ENCODE measurements at places on chromosomes 5 and 9.

- no peak for DNase-seq
These were observed 50.8 kb downstream of the GSN start for GRCh38 chr9:121318631-121319382.

GRCh38 chr5:458547-459353, 15.8 kb downstream of the EXOC3 start:
- peak; percentile 29 for DNase-seq

DNA sequence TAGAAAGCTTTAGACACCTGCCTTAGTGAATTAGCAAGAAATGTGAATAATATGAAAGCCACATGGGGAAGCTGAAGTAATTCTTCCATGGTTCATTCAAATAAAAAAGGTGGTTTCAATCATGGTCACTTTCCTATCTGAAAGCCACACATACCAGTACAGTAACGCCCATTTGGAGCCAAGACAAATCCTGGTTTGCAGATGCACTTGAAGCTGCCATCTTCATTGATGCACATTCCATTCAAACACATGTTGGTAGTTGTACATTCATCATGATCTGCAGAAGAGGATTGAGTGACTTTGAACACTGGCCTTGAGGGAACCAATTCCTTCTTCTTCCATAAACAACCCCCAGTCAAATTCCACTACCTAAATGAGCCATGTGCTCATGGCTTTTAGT, 161.5 kb downstream of the FBN2 start:
- DNase-seq = no peak

GRCh38 chr9:126695701-126696400, 82.1 kb downstream of the LMX1B start:
- no peak for DNase-seq

- DNase-seq = no peak
These were observed 202.1 kb upstream of the WWC1 start for GRCh38 chr5:168089201-168089887.

- no peak for DNase-seq
These were observed 12.4 kb downstream of the TLN1 start for GRCh38 chr9:35719546-35719945.

GRCh38 chr5:72235725-72236124, 84.3 kb downstream of the MRPS27 start:
- DNase-seq = no peak

DNA sequence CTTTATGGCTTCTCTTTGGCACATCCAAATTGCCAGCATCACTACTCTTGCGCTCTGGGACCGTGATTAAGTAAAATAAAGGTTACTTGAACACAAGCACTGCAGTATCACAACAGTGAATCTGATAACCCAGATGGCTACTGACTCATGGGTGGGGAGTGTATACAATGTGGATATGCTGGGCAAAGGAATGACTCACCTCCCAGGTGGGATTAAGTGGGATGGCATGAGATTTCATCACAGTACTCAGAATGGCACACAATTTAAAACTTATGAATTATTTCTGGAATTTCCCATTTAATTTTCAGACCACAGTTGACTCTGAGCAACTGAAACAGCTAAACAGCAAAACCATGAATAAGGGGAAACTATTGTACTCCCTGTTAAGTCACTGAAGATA, 4.3 kb downstream of the GFM2 start:
- no peak for DNase-seq

GRCh38 chr5:57539281-57539701, 56.7 kb upstream of the ACTBL2 start:
- DNase-seq = no peak

DNA sequence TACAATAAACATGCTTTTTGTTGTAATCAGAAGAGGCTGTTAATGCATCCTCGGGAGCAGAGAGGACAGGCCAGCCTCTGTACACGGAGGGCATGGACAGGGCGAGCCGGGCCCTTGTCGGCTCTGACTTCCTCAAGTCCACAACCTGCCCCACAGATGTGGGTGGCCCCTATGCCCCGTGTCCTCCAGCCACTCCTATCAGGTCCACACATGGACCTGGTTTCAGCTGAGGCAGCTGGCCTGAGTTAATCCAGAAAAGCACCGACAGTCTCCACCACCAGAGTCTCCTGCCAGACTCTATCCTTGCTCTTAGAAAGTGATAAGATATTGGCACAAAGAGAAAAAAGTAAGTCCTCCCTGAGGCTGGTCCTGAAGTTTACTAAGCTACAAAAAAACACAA, 52.4 kb upstream of the PHYKPL start:
- DNase-seq = no peak

- no peak for DNase-seq
These were observed 138.6 kb downstream of the ARRDC3 start for GRCh38 chr5:91244380-91245073.

GRCh38 chr5:78573318-78573717, 75.3 kb downstream of the LHFPL2 start:
- DNase-seq = no peak

- DNase-seq = no peak
These were observed 80.6 kb downstream of the NPR3 start for GRCh38 chr5:32791536-32792243.

DNA sequence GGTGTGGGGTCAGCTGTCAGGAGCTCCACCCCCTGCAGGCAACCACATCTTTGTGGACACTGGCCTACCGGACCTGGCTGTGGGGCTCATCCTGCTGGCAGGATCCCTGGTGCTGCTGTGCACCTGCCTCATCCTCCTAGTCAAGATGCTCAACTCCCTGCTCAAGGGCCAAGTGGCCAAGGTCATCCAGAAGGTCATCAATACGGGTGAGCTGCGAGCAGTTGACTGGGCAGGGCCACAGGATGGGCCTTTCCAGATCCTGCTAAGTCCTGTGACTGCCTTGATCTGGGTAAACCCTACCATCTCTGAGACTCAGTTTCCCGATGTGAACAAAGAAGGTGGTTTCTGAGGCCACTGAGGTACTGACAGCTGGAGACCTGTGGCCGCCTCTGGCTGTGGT, 6.5 kb downstream of the PFN3 start:
- DNase-seq = no peak

- DNase-seq = no peak
These were observed 309.2 kb downstream of the CTNND2 start for GRCh38 chr5:11595045-11595444.

DNA sequence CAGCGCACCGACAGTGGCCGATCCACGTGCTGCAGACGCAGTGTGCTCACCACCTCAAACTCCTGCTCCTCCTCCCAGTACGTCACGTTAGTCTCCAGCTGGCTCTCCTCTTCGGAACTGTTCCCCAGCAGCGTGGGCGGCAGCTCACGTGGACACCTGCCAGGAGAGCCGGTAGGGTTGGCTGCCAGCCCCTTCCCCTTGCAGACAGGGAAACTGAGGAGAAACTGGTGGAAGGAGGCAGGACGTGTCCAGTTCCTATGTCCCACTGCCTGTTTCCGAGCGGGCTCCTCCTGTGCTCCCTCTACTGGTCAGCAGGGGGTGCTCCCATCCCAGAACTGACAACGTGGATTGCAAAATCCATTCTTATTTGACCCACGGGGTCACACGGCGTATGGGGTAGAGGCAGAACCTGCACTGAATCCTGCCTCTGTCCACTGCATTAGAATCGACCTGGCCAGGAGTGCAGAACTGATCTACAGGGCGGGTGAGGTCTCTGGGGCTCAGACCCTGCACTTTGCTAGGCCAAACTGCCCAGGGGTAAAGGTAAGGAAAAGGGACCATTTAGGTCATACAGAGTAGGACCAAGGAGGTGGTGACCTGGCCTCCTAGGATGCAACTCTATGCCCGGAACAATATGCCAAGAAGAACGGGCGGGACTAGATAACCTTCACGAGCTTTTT, 25.7 kb downstream of the PDGFRB start:
- DNase-seq = peak; percentile 10

DNA sequence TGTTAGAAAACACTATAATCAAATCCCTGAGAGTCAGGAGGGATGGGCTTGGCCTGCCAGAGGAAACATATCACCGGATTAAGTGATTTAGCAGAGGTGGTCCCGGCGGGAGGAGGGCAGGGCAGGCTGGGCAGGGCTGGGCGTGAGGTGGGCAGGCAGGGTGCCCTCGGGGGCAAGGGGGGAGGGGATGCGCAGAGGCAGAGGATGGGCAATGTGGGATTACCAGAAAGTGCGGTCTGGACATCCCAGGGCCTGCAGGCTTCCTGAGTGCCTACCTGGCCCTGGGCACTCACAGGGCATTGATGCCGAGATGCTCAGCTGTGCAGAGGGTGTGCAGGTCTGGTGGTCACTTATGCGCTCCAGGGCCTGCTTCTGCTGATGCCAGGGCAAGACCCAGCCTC, 115.2 kb downstream of the ADAMTS2 start:
- DNase-seq = no peak

DNA sequence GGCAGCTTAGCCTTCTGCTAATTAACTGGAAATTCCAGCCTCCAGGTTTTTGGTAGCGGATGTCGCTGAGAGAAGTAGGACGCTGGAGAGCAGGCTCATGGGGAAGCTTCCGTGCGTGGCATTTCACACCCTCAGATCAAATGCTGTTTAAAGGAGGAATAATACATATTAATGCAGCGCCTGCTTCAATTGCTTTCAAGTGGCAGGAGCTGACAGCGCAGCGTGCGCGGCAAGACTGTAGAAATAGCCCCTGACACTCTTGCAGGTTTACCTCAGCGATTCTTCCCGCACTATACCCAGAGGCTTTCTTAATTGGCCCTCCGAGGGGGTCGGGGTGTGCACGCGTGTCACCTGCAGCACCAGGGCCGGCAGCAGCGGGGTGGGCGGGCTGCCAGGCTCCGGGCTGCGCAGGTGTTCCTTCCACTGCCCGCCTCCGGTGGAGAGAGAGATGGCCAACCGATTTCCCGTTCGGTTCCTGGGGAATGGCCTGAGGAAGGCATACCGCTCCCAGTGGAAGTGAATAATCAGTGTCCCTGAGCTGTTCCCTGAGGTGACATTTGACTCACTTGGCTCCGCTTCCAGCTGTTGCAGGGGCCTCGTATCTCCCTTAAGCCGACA, 427.9 kb downstream of the KCTD16 start:
- DNase-seq = no peak

DNA sequence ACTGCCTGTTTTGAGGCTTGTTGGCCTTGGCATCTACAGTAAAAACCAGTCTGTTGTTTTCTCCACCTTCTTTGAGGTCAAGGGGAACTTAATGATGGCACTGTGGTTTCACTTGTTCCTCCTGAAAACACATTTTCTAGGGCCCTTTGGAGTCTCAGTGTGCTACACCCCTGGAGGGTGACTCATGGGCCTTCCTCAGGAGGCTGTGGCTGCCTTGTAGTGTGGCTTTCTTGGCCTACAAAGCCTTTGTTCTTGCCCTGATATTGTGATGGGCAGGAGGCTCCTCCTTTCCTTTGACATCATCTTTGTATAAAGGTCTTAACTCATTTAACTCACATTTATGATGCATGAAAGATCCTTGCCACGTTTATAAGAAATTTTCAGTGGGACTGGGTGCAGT, 56.3 kb upstream of the GPBP1 start:
- peak; percentile 15 for DNase-seq

GRCh38 chr5:55364537-55365055, 56.8 kb downstream of the MTREX start:
- DNase-seq = no peak

DNA sequence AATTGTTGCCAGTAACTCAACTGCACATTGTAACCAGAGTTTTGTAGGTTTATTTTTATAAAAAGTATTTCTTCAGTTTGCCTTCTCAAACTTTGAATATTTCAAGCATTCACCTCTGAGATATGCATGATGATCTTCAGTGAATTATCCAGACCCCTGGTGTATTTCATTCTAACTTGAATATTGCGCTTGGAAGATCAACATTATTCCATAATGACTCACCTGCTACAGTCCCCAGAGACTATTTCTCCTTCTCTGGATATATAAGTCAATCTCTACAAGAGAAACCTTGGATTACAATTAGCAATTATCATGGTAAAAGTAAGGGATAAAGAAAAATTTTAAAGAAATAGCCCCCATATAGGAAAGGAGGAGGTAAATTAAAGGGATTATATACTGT, 1041.0 kb downstream of the TLE1 start:
- DNase-seq = no peak

- DNase-seq = no peak
These were observed 81.2 kb upstream of the DNAH5 start for GRCh38 chr5:14025569-14026286.

DNA sequence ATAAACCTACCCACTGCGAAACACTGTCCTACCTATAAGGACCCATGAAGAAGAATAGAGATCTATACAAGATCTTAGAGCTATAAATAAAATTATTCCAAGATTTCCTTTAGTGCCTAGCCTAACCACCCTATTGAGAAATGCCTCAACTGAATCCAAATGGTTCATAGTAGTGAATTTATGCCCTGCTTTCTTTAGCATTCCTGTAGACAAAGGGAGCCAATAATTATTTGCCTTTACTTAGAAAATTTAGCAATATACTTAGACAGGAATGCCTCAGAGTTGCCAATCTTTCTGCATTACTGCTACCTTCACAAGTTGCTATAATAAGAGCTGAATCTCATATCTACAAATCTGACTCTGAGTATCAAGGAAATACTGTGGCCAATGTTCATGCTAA, 62.6 kb downstream of the PUM3 start:
- DNase-seq = no peak

DNA sequence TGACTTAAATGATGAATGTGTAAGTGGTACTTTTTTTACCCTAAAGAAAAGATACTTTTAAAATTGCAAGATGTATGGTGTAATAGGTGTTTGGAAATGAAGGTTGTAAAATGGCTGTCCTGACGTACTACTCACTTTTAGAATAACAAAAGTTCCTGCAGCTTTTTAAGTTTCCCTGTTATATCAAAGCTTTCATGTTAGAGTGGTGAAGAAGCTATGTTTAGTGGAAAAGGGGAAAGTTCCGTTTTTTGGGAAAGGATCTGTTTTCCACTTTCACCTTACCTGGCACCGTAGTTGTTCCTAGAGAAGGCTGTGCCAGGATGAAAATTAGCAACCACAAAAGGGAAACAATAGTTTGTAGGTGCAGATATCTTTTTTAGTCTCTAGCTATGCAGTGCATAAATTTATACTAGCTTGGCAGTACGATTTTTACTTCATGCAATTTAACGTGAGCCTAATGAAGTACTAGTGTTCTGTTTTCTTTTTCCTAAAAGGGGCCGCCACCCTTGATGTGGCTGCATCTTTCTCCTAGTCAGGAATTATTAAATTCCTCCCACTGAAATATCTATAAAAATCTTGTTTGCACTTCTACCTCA, 1.3 kb downstream of the TNPO1 start:
- no peak for DNase-seq

DNA sequence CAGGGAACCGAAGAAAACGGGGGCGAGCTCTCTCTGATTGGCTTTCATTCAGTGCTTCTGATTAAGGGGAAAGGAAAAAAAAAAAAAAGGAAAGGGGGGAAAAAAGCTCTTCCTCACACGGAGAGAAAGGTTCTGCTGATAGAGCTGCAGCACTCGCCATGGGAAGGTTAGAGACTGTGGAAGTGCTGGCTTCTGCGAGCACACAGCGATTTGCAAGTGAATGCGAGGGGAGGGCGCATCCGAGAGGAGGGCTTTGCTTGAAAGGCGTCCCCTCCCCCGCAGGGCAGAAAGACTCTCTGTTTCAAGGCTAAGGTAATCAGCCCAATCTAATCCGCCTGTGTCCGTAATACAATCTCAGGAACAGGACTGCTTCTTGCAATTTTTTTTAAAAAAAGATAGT, at the start of gene CDH10:
TSS of gene CDH10 (minus strand) at position 218 of the 400 bp plus-strand sequence. CDS start 51,488 bp downstream, outside the sequence.
- DNase-seq = no peak

- no peak for DNase-seq
These were observed 59.9 kb downstream of the PFDN1 start for GRCh38 chr5:140242890-140243585.
